ENCODE measurements at places on chromosomes 1 and 21.

GRCh38 chr1:199029855-199030254, 391.0 kb downstream of the PTPRC start:
- no peak for DNase-seq

DNA sequence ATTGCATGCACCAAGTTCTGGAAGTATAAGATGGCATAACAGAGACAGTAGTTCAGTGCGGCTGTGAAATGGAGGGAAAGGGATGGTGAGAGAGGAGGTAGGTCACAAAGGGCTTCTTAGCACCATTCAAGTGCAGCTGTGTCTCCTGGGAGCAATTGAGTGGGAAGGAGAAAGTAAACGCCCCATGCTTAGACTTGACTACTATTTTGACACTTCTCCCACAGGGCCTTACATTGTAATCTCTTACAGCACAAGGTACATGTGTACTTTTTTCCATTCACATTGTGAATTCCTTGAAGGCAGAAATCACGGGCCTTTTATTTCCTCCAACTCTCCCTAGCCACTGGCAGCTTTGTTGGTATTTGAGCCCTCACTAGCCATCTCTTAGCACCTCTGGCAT, 239.6 kb upstream of the FOXD3 start:
- DNase-seq = no peak

DNA sequence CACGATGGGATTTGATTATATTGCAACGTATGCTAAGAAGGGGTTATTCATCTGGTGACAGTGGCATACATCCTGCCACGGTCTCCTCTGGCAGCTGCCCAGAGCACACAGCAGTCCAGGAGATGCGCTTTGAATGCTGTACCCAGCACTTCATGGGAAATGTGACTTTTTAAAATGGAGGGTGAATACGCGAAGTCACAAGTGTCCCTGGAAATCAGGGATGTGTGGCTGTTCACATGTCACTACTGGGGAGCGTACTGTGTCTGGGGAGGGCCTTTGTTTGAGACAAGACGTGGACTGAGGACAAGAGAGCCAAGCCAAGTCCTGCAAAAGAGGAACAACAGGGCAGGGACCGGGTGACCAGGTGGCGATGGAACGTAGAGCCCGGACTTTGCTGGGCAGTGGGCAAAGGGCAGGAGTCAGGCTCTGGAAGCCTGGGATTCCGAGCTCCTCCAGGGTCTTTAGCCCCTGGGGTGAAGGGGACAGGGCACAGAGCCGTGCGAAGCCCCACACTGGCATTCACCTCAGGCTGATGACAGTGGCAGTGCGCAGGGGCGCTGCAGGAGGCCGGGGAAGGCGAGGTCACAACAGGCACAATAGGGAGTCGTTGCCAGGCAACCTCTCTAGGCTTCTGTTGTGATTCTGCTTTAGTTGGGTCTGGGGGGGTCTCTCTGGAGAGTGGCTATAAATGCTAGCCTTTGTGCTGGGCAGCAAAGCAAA, 11.4 kb upstream of the ZBTB21 start:
- DNase-seq = no peak

GRCh38 chr1:201426479-201427310, 5.2 kb upstream of the TNNI1 start:
- DNase-seq = no peak

DNA sequence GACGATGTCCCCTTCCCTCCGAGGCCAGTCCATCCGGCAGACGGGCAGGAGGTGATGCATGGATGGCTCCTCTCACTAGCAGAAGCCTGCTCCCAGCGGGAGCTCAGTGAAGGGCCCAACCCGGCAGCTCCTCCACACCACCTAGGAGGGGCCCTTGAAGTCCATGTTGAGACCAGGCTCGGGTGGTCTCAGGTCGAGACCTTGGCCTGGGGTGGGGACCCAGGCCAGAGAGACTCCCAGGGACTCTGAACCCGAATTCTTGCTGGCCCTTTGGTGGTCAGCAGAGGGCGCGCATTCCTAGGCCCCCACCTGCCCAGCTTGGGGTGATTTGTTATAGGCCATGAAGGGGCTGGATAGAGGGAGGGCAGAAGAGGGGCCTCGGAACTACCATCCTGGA, 642 bp upstream of the NT5C1A start:
- DNase-seq = no peak

DNA sequence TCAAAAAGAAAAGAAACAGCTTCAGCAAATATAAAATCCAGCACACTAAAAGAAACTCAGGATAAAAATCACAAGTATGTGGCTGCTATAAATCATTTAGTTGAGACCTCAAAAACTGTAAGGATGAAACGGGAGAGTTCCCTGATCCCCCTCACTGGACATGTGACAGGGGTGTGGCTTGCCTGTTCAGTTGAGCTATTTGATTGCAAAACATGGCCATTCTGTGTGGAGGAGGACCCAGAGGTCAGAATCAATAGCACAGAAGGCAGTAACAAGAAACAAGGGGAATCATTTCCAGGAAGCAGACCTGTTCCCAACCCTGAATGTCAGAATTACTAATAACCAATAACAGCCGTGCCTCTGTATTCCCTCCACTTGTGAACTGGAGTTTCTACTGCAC, 27.9 kb downstream of the RBM11 start:
- no peak for DNase-seq

Measured in hypothalamus (tissue), 51 donors.